NCI-H524 (cell line): ENCODE measurements at places on chromosomes 7 and 10.
A peak's percentile ranks its signal among the peaks of the same experiment; 100 is the strongest.

- DNase-seq: no peak
Observed at GRCh38 chr10:48691812-48692528, 7.3 kb downstream of the WDFY4 start.

GRCh38 chr7:108603656-108604306 lies 34.1 kb downstream of the DNAJB9 start:
- DNase-seq: peak; percentile 44

DNA sequence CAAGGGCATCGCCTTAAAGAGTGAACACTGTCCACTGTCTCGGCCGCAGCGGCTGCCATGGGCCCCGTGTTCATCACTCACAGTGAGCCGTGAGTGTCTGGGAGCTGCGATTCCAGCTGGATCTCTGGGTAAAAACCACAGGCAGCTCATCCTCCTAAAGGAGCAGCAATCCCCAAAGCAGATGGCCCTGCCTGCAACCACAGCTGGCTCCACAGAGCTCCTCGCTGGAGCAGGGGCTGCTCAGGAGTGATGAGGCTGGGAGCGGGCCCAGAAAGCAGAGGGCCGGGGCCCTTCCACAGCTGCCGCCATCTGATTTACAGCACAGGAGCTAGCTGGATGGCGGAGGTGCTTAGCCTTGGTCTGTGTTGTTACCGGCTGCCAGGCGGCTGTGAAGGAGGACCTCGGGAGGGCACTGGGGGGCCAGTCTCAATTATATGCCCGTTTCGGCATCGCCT lies 6.6 kb upstream of the TMEM184A start:
- peak; percentile 91 for DNase-seq

DNA sequence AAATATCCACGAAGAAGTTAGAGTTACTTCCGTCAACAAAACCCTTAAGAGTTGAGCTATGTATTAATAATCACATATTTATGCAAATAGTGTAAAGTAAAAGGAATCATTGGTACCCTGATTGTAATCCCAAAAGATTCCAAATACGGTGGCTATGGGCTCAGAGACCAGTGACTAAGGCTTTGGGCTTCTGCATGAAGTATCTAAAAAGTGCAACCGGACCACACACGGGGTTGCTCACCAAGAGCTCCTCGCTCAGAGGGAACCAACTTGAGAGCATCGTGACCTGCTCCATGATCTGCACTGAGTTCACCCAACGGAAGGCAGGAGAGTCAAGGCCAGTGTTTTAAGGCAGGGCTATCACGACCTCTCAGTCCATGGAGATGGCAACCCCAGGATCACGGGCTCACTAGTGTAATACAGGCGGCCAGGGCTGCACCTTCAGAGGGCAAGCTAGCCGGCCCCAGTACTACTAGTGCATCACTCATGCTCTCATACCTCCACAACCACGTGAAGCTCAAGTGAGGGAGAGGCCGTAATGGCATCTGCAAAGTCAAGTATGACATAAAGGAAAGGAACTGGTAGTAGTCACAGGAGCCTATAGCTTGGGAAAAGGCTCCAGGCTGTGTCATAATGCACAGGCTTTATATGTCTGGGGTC lies 77.1 kb upstream of the CAMK2B start:
- DNase-seq: no peak

DNA sequence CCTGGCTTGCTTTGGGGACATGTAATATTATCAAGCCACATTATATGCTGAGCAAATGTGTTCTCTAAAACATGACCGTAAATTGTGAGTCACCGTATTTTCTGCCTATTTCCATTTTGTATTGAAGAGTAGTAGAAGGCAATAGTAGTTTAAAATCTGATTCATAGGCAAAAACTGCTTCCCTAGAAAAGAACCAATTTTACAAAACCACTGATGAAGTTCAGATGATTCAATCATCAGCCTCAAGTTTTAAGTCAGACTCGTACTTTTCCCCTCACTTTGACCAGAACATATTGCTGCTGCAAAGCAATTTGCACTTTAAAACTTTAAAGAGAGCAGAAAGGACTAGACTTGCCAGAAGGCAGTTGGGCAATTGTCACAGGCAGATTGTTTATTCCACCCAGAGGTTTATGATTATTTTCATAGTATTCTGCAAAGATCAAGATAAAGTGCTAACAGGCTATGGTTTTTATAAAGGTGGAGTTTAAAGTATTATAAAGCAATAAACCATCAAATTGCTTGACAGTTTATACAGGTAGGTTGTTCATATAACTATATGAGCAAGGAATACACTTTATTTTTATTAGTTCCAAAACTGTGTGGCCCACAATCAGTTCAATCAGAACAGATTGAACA lies 168.2 kb downstream of the ETV1 start:
- DNase-seq: no peak

- DNase-seq: no peak
Observed at GRCh38 chr10:70317272-70317942, 33.6 kb upstream of the NPFFR1 start.

GRCh38 chr7:22013711-22014110 lies 68.0 kb upstream of the CDCA7L start:
- peak; percentile 10 for DNase-seq

GRCh38 chr7:131688738-131689661 lies 132.6 kb upstream of the PODXL start:
- DNase-seq: peak; percentile 72

GRCh38 chr7:119665796-119666195 lies 607.2 kb upstream of the KCND2 start:
- DNase-seq: no peak

DNA sequence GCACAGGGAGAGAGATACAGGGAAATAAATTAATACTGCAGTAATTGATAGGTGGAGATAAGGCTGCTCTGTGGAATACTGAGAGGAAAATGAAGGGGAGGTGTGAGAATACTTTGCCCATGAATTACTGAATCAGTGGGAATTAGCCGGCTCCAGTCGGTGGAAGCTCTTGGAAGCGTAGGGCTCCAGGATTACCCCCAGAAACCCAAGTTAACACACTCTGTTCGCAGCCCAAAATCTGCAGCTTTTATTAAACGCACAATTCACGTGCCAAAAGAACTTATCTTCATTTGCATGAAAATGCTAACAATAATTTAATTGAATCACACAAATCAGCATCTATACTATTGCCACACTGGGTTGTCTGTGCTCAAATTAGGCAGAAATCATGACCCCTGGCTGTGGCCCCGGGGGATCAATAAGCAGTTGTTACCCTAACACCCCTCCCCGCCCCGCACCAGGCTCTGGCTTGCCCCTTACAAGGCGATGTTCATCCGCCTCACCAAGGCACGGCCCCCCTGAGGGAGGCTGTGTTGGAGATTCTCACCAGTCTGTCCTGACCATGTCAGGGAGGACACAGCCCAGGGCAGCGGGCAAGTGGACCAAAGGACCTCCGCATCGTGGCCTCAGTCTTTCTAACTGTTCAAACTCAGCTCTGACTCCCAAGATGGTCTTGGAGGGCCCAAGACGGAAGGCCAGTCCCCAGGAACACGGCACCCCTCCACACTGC lies 48.4 kb upstream of the MGMT start:
- no peak for DNase-seq

GRCh38 chr10:128165536-128165935 lies 39.3 kb upstream of the MKI67 start:
- DNase-seq: no peak
